Sigmoid colon (tissue), 7 donors: ENCODE measurements at places on chromosomes 4 and X. TPM values are rescaled to one million over a fixed set of nuclear protein-coding genes. Genes with fewer than 3 reads are reported as not detected.

DNA sequence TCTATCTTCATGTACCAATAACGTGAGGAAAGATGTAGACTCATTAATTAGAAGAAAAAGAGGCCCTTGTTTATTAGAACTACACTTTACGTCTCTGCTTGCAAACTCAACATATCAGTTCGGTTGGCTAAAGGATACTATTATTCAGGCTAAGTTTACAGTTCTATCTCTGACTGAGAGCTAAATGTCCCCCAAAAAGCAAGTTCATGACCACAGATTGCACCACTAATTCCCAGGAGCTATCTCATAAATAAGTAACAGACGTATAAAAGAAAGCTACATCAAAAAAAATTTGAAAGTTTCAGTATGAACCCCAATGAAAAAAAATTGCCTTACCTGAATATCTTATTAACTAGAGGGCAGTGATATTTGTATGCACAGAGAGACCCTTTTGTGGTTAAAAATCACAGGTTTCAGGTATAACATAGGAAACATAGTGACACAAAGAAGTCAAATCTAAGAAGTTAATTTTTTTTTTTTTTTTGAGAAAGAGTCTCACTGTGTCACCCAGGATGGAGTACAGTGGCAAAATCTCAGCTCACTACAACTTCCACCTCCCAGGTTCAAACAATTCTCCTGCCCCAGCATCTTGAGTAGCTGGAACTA lies 128.9 kb downstream of the MAB21L2 start:
- no peak overlapping the region for H3K4me3 ChIP-seq
- no peak overlapping the region for H3K27ac ChIP-seq
- no peaks in the 10 kb centered on the region for H3K27me3 ChIP-seq
- no peaks in the 10 kb centered on the region for H3K36me3 ChIP-seq
- H3K4me1 ChIP-seq, result no peaks in the 10 kb centered on the region

GRCh38 chr4:152729466-152729865 lies 49.7 kb upstream of the TMEM154 start:
- no peaks in the 10 kb centered on the region for H3K36me3 ChIP-seq
- DNase-seq, result no peak
- no peak overlapping the region for H3K27ac ChIP-seq
- no peaks in the 10 kb centered on the region for H3K4me1 ChIP-seq

DNA sequence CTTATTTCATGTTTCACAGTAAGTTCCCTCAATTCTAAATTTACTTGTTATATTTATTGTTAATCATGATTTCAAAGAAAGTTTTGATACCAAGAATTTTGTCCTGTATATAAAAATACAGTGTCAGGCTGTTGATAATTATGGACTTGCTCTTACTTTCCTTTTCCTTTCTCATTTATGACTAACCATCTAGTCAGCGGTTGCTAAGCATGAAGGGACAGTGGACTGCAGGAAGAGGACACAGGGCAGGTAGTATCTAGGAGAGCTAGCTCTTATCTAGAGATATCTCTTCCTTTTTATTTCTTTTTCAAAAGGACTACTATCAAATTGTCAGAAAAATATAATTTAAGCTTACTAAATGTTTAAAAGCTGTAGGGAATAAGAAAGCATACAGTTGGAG lies 1.6 kb downstream of the OPRPN start:
- no peak overlapping the region for H3K27ac ChIP-seq
- H3K4me1 ChIP-seq, result no peaks in the 10 kb centered on the region
- no peak overlapping the region for H3K4me3 ChIP-seq
- H3K27me3 ChIP-seq, result no peaks in the 10 kb centered on the region
- no peak for DNase-seq

- peaks cover 45% of the 10 kb centered on the region for H3K27me3 ChIP-seq
- H3K4me3 ChIP-seq, result no peak overlapping the region
- no peaks in the 10 kb centered on the region for H3K36me3 ChIP-seq
- no peak for DNase-seq
These were observed 45.0 kb upstream of the NKX1-1 start for GRCh38 chr4:1451106-1451751.

- H3K36me3 ChIP-seq, result no peaks in the 10 kb centered on the region
- no peak for DNase-seq
- no peak overlapping the region for H3K4me3 ChIP-seq
These were observed 141.1 kb upstream of the HHIP start for GRCh38 chr4:144504883-144505282.

GRCh38 chrX:111182997-111183396 lies 87.0 kb downstream of the PAK3 start:
- no peak overlapping the region for H3K27ac ChIP-seq
- no peaks in the 10 kb centered on the region for H3K27me3 ChIP-seq
- no peaks in the 10 kb centered on the region for H3K4me1 ChIP-seq
- H3K4me3 ChIP-seq, result no peak overlapping the region
- no peak for DNase-seq

GRCh38 chr4:33626221-33626620 lies 2618.1 kb downstream of the ARAP2 start:
- no peaks in the 10 kb centered on the region for H3K4me1 ChIP-seq
- H3K27ac ChIP-seq, result no peak overlapping the region
- H3K4me3 ChIP-seq, result no peak overlapping the region
- H3K36me3 ChIP-seq, result no peaks in the 10 kb centered on the region
- no peak for DNase-seq
- no peaks in the 10 kb centered on the region for H3K27me3 ChIP-seq

GLOD5 gene
- not detected for total RNA-seq

OPN1MW gene
- not detected for total RNA-seq

TRIM60 gene
- total RNA-seq, result not detected
